T1000 (cell line): ENCODE measurements at places on chromosomes 5 and 9.

- no peak for DNase-seq
These were observed 484.8 kb downstream of the PSAT1 start for GRCh38 chr9:78781681-78782080.

GRCh38 chr5:89991592-89991991, 418.0 kb downstream of the CETN3 start:
- DNase-seq: no peak

- DNase-seq: no peak
These were observed 9.2 kb upstream of the OTULINL start for GRCh38 chr5:14572385-14572784.

DNA sequence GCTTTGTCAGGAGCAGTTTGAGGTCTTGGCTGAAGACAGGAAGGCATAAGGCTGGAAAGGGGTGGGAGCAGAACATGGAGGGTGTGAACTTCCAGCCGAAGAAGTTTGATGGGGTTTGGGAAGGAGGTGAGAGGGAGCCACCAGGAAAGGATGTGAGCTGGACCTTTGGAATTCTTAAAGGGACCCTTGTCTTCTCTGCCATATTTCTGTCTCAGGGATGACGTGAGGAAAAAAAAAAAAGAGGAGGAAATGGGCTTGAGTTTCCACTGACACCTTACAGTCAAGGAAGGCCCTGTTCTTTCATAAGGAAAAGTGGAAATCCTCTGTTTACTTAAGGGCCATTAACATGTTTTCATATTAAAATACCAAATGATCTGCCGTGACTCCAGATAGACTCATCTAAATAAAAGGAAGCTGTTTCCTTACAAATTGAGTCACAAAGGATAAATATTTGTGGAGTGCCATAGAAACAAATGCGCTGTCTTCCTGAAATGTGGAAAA, 132.1 kb downstream of the PALM2AKAP2 start:
- no peak for DNase-seq

GRCh38 chr9:86122311-86122710, 23.0 kb upstream of the GOLM1 start:
- DNase-seq: no peak

- DNase-seq: no peak
These were observed 439.0 kb downstream of the ZSWIM6 start for GRCh38 chr5:61771062-61771461.
